ENCODE measurements at places on chromosomes 2 and 18. TPM values are rescaled to one million over a fixed set of nuclear protein-coding genes. Genes with fewer than 3 reads are reported as not detected.

The PELI1 gene
- 35.2 TPM for total RNA-seq

The MYO7B gene
- not detected for total RNA-seq

The MAB21L4 gene
- 105 TPM for total RNA-seq

The RGPD3 gene
- 0.26 TPM for total RNA-seq

The FER1L5 gene
- 0.13 TPM for total RNA-seq

DNA sequence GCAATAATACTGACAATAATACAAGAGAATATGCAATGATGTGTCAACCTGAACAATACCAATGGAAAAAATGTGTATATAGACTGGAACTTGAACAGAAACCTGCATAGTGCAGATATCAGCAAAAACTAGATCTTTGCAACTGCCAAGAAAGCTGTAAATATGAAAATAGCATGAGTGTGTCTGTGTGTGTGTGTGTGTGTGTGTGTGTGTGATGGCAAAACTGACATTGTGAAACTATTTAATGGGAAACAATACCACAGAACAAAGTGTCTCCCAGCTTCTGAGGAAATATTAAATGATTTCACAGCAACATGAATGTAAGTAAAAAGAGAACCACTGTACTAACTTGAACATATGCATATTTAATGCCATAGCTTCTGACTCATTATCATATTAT is 558.2 kb upstream of the LINC00305 start:
- H3K27me3 ChIP-seq = no peaks in the 10 kb centered on the region
- no peak overlapping the region for H3K27ac ChIP-seq
- no peaks in the 10 kb centered on the region for H3K36me3 ChIP-seq
- H3K4me3 ChIP-seq = no peak overlapping the region
- DNase-seq = no peak

- no peak overlapping the region for H3K4me3 ChIP-seq
- H3K27me3 ChIP-seq = no peaks in the 10 kb centered on the region
- DNase-seq = no peak
Observed at GRCh38 chr2:144111437-144111836, 408.5 kb downstream of the ZEB2 start.

GRCh38 chr2:147368306-147368705 is 476.5 kb upstream of the ACVR2A start:
- H3K4me3 ChIP-seq = no peak overlapping the region
- DNase-seq = no peak
- H3K4me1 ChIP-seq = no peaks in the 10 kb centered on the region

GRCh38 chr2:172288603-172289002 is 138.8 kb upstream of the ITGA6 start:
- no peaks in the 10 kb centered on the region for H3K27me3 ChIP-seq
- no peak for DNase-seq
- no peaks in the 10 kb centered on the region for H3K36me3 ChIP-seq
- H3K4me1 ChIP-seq = peaks cover under 1% of the 10 kb centered on the region
- H3K4me3 ChIP-seq = no peak overlapping the region

DNA sequence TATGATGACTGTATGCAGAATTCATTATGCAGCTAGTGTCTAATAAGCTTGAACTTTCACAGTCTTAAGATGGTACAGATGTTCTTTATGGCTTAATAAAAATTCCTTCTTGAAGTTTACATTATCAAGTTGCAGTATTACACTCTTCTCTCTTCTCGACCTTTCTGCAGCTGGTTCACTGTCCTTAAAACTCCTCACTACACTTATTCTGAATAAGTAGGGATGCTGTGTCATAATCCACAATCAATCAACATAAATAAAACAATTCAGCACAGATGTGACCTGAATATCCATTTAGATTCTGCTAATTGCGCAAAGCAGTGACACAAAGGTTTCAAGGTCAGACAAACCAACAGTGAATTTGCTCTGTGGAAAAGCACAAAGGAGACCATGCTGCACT is 356.8 kb downstream of the SUCLG1 start:
- no peaks in the 10 kb centered on the region for H3K4me1 ChIP-seq
- no peak overlapping the region for H3K4me3 ChIP-seq
- H3K27me3 ChIP-seq = no peaks in the 10 kb centered on the region
- no peak for DNase-seq
- no peaks in the 10 kb centered on the region for H3K36me3 ChIP-seq

GRCh38 chr18:1350931-1351450 is 446.3 kb downstream of the ADCYAP1 start:
- H3K27ac ChIP-seq = no peak overlapping the region
- no peak for DNase-seq
- H3K4me3 ChIP-seq = no peak overlapping the region
- no peaks in the 10 kb centered on the region for H3K36me3 ChIP-seq
- H3K27me3 ChIP-seq = no peaks in the 10 kb centered on the region

- no peaks in the 10 kb centered on the region for H3K27me3 ChIP-seq
- H3K27ac ChIP-seq = no peak overlapping the region
- H3K4me3 ChIP-seq = no peak overlapping the region
- no peaks in the 10 kb centered on the region for H3K4me1 ChIP-seq
- no peaks in the 10 kb centered on the region for H3K36me3 ChIP-seq
Observed at GRCh38 chr2:13654416-13654815, 937.7 kb downstream of the TRIB2 start.

DNA sequence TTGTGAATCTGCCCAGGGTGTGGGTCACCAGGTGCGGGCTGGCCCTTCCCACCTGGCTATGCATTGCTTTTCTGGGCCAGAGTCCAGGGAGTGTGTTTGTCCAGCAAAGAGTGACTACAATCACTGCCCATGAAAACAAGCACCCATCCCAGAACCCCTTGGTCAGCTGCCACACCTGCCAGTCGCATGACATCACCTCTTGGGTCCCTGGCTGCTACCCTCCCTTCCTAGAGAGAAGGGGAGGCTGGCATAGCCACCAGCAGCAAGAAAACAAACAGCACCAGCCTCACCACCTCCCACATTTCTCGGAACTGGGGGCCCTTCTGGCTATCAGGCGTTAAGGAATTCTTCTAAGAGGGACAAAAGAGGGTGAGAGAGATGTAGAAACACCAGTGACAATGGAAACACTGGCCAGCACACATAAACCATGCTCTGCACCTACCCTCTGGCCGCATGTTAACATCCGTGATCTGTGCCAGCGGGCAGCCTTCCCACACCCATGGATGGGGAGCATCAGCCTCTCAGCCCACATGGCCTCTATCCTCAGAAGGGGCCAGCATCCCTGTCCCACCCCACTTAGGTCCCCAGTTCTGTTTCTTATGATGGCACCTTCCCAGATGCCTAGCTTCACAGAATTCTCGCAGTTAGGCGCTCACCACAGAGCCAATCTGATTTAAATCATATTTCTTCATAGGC is 109.7 kb upstream of the GLI2 start:
- H3K27me3 ChIP-seq = peaks cover 44% of the 10 kb centered on the region
- no peaks in the 10 kb centered on the region for H3K36me3 ChIP-seq
- H3K27ac ChIP-seq = no peak overlapping the region
- H3K4me1 ChIP-seq = no peaks in the 10 kb centered on the region
- H3K4me3 ChIP-seq = no peak overlapping the region

- no peak overlapping the region for H3K27ac ChIP-seq
- H3K4me3 ChIP-seq = no peak overlapping the region
- no peaks in the 10 kb centered on the region for H3K36me3 ChIP-seq
- DNase-seq = no peak
- no peaks in the 10 kb centered on the region for H3K27me3 ChIP-seq
Observed at GRCh38 chr2:170214309-170214948, 36.5 kb downstream of the MYO3B start.

DNA sequence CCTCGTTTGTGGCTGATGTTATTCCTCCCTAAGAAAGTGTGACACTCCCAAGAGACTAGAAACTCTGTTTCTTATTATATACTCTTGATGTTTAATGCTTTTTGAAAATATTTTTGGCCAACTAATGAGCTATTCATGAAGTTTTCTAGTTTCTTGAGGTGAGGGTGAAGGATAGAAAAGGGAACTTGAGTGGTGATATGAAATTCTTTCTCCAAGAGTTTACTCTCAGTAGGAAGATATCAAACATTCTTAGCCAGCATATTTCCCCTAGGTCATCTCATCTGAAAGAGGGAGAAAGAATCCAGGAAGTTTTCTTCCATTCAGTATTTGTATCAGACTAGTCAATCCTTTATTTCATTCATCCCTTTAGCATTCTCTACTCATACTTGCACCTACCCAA is 95.7 kb downstream of the MAP3K20 start:
- H3K27ac ChIP-seq = no peak overlapping the region
- DNase-seq = no peak
- no peaks in the 10 kb centered on the region for H3K4me1 ChIP-seq

DNA sequence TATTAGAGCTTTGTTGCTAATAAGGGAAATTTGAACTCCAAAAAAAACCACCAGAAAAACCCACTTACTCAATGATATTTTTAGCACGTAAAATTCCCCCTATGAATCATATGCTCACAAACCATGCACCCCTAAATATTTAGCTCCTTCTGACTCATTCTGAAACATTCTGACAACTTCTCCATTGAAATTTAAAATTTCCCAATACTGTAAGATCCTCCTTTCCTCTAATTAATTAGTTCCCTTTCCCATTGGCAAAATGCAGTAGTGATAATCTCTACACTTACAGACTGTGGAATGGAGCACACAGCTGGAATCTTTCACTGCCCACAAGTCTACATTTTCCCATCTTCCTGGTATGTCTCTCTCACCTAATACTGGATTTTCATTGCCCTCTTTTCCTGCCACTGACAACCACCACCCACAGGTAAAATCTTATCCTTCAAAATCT is 215.8 kb upstream of the ACVR2A start:
- no peaks in the 10 kb centered on the region for H3K27me3 ChIP-seq
- H3K27ac ChIP-seq = no peak overlapping the region
- no peak overlapping the region for H3K4me3 ChIP-seq
- no peaks in the 10 kb centered on the region for H3K4me1 ChIP-seq
- H3K36me3 ChIP-seq = no peaks in the 10 kb centered on the region

DNA sequence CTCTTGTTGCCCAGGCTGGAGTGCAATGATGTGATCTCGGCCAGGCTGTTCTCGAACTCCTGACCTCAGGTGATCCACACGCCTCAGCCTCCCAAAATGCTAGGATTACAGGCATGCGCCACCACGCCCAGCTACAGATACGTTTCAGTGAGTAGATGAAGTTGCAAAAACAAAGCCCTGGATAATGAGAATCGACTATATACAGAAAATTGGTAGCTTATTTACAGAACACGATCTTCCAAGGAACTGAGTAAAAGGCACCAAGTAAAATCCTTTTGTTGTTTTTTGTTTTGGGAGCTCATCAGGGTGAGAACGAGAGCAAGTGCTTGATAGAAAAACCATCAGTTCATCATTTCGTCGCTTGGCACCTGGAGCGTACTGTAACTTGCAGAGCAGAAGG is 62.8 kb downstream of the MYCN start:
- no peaks in the 10 kb centered on the region for H3K4me1 ChIP-seq
- H3K36me3 ChIP-seq = no peaks in the 10 kb centered on the region

- H3K27me3 ChIP-seq = no peaks in the 10 kb centered on the region
- H3K4me1 ChIP-seq = no peaks in the 10 kb centered on the region
- DNase-seq = no peak
- H3K36me3 ChIP-seq = no peaks in the 10 kb centered on the region
- H3K27ac ChIP-seq = no peak overlapping the region
Observed at GRCh38 chr2:34578641-34579040, 979.5 kb upstream of the FAM98A start.

DNA sequence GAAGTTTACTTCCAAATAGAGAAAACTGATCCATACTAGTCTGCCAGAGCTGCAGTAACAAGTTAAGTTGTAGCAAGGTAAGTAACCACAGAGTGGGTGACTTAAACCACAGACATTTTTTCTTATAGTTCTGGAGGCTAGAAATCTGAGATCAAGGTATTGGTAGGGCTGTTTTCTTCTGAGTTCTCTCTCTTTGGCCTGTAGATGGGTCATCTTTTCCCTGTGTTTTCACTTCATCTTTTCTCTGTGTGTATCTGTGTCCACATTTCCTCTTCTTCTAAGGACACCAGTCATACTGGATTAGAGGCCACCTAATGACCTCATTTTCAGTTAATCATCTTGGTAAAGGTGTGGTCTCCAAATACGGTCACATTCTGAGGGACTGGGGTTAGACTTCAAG is 142.9 kb upstream of the MEX3C start:
- no peaks in the 10 kb centered on the region for H3K36me3 ChIP-seq
- DNase-seq = no peak
- H3K27ac ChIP-seq = no peak overlapping the region
- H3K4me3 ChIP-seq = no peak overlapping the region
- no peaks in the 10 kb centered on the region for H3K4me1 ChIP-seq

DNA sequence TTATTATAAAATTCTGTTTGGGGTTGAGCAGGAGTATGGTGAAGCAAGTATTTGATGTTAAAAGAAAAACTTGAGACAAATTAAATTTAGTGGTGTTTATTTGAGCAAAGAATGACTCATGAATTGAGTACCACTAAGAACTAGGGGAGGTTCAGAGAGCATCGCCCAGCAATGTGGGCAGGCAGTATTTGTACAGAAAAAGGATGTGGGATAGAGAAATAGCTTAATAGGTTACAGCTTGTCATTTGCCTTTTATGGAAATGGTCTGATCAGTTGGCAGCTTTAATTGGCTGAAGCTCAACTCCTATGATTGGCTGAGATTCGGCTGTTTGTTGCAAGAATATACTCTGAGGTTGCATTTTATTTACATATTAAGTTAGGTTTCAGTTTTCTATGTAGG is 68.2 kb downstream of the LRATD1 start:
- DNase-seq = no peak
- no peak overlapping the region for H3K27ac ChIP-seq
- H3K27me3 ChIP-seq = no peaks in the 10 kb centered on the region
- no peaks in the 10 kb centered on the region for H3K4me1 ChIP-seq
- no peaks in the 10 kb centered on the region for H3K36me3 ChIP-seq

DNA sequence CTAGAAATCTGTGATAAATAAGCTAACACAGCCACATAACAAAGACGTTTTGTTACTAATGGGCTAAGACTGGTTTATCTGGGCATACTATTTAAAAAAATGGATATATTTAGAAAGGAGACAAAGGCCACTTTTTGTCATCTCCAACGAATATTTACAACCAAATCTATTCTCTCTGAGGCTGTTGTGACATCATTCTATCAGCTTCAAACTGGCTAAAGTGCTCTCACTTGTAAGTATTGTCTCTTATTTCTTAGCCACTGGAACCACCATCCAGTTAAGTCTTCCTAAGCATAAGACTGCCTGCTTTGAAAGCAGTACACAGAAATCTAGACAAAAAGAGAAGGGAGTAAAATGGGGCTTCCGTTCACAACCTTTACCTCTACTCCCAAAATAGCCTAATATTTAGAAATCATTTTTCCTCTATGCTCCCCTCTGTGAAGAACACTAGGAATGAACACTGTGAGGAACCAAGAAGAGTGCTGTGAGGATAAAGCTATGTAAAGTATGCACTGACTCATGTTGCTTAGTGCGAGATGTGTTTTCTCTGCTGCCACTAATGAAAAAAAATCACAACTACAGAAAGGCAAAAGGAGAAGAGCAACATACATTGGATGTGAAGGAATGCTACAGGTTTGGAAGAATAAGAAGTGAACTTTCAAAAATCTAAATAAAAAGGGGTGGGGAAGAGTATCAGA is 264.1 kb downstream of the EXOC6B start:
- no peak overlapping the region for H3K27ac ChIP-seq
- no peaks in the 10 kb centered on the region for H3K36me3 ChIP-seq
- DNase-seq = no peak
- no peaks in the 10 kb centered on the region for H3K4me1 ChIP-seq
- no peak overlapping the region for H3K4me3 ChIP-seq
- no peaks in the 10 kb centered on the region for H3K27me3 ChIP-seq

- DNase-seq = no peak
- H3K27me3 ChIP-seq = no peaks in the 10 kb centered on the region
- no peaks in the 10 kb centered on the region for H3K36me3 ChIP-seq
- H3K27ac ChIP-seq = no peak overlapping the region
- no peak overlapping the region for H3K4me3 ChIP-seq
- no peaks in the 10 kb centered on the region for H3K4me1 ChIP-seq
Observed at GRCh38 chr2:195520671-195521155, 136.3 kb upstream of the SLC39A10 start.
